ENCODE measurements at places on chromosomes 11 and 22. TPM values are rescaled to one million over a fixed set of nuclear protein-coding genes. Genes with fewer than 3 reads are reported as not detected.

CBLIF gene
- total RNA-seq = not detected

ANGPTL5 gene
- total RNA-seq = not detected

ROBO4 gene
- not detected for total RNA-seq

MS4A6E gene
- total RNA-seq = not detected
